ENCODE measurements at places on chromosomes 5 and 9.

DNA sequence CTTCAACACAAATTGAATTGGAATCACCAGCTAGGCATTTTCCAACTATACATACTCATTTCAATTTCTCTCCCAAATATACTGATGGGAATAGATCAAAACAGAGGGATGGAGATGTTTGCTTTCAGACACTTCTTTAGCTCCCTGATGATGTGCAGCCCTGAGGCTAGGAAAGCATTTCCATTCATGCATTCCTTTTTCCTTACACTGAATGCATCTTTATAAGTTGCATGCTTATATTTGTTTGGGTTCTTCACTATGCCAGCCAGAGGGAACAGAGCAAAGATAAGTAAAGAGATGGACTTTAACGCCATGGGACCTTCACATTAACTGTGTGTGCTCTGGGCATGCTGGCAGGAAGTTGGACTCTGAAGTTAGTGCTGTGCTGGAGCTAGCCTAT, 696.5 kb upstream of the CDH9 start:
- DNase-seq: no peak

- no peak for DNase-seq
Measured at GRCh38 chr5:34488984-34489383, 167.1 kb upstream of the RAI14 start.

- DNase-seq: no peak
Measured at GRCh38 chr9:75669721-75670120, 220.8 kb upstream of the PCSK5 start.

DNA sequence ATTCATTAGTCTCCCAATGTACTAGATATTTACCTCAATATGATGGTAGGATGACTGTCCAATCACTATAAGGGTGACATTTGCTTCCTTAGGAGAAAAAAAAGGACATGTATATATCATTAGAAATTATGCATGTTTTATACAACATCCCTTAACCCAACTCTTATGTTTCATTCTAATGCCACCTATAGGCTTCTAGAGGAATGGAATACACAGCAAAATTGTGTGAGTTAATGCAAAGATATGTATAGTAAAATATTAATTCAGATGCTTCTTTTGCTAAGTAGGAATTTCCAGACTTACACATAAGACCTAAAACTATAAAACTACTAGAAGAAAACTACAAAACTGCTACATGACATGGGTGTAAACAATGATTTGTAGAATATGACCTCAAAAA, 3.5 kb downstream of the PRXL2C start:
- DNase-seq: no peak

DNA sequence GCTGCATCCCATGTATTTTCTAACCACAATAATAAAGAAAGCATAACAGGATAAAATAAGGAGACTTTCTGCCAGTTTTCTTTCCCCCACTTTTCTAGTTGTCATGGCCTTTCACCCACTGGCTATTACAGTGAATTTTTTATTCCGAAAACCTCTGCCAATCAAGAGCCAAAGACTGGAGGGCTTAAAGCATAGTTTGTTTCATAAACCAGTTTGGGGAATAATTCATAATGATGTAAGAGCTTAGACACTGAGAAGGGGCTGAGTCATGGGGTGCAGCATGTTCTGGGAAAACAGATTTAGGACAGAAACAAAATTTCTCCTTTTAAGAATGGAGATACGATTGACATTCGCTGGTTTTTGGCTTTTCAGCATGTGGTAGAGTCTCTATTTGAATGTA, 4.4 kb upstream of the GLIPR2 start:
- DNase-seq: no peak

GRCh38 chr9:126125177-126125576, 201.5 kb upstream of the MVB12B start:
- DNase-seq: no peak

- no peak for DNase-seq
Measured at GRCh38 chr9:99743455-99743854, 78.2 kb upstream of the NR4A3 start.

GRCh38 chr5:7418276-7418675, 22.3 kb downstream of the ADCY2 start:
- DNase-seq: no peak

Data from stimulated activated CD8-positive, alpha-beta memory T cell treated with anti-CD3 and anti-CD28 coated beads, Interleukin-4, amount 100 ng/mL, for 4 hours (primary cell).